SK-MEL-5 (cell line): ENCODE measurements at places on chromosomes 3 and 15.

DNA sequence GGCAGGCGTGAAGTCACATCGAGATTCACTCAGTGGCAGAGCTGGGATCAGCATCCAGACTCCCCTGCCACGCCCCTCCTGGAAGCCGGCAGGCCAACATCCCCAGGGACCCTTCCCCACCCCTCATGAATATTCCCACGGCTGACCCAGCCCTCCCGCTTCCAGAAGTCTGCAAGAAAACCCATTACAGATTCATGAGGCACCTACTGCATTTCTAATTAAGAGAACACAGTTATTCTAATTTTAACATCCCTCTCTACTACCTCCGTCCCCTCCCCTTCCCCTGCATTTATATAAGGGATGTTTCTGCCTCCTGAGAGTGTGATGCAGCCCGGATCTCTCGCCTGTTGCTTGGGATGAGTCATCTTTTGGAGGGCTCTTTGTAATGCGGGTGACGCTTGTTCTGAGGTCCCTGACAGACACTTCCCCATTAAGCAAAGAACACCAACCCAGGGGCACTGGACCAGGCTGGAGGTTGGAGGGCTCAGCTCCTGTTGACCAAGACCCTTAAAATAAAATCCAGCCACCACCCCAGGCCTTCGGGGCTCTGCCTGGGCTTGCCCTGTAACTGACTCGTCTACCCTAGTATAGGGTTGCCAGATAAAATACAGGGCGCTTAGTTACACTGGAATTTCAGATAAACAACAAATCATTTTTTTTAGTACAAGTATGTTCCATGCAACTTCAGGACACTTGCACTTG lies 118.7 kb downstream of the NUP210 start:
- DNase-seq = peak; percentile 17

DNA sequence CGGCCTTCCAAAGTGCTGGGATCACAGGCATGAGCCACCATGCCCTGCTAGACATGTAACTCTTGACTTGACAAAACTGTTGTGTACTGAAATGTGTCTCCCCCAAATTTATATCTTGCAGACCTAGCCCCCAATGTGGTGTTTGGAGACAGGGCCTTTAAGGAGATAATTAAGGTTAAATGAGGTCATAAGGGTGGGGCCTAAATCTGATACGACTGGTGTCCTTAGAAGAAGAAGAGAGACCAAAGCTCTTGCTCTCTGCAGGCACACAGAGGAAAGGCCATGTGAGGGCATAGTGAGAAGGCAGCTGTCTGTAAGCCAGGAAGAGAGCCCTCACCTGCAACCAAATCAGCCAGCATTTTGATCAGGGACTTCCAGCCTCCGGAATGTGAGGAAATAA lies 361.3 kb downstream of the SV2B start:
- DNase-seq = peak; percentile 5

- DNase-seq = peak; percentile 45
Observed at GRCh38 chr3:155805204-155805801, 775 bp downstream of the C3orf33 start.

DNA sequence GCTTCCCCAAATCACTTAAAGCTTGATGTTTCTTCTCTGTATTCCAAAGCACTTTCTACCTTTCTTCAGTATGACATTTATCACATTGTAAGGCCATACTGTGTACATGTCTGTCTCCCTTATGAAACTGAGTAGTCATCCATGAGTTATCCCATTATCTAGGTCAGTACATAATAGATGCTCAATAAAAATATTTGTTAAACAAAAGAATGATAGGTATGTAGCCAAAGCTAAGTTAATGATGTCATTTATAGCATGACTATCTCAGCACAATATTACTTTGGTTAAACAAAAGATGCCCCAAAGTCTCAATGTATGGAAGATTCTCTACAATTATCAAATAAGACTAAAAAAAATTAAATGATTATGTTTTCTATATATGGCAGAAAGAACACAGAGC lies 3.1 kb upstream of the TMCO5A start:
- DNase-seq = no peak

- no peak for DNase-seq
Observed at GRCh38 chr3:132469326-132469725, 52.0 kb downstream of the DNAJC13 start.

- DNase-seq = no peak
Observed at GRCh38 chr15:26690778-26691177, 82.1 kb downstream of the GABRB3 start.
